ENCODE measurements at places on chromosomes 1 and 21.

GRCh38 chr1:156513185-156513584, 12.6 kb upstream of the MEF2D start:
- DNase-seq, result no peak

GRCh38 chr1:56808410-56808809, 10.8 kb downstream of the FYB2 start:
- no peak for DNase-seq

DNA sequence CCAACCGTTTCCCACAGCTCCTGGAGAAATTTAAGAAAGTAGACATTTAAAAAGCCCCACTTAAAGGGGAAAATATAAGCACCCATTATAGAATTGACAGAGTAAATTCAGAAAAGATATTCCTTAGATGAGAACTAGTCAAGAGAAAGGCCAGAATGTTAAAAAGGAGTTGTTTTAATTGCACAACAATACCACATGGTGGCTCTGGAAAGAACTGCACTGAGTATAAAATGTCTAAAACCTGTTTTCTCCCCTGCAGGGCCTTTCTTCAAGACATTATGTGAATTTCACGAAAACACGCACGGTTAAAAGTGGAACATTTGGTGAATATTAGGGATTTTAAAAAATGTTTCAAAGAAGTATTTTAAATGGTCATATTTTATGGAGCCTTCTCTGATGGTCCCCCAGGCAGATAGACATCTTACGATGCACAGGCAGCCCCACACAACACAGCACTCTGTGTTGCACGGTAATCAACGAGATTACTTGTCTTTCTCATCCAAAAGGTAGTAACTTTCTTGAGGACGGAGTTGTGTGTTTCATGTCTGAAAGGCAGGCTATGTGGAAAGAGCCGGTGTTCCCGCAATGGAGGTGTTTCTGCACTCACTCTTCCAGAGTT, 101.9 kb downstream of the PRRX1 start:
- DNase-seq, result no peak

DNA sequence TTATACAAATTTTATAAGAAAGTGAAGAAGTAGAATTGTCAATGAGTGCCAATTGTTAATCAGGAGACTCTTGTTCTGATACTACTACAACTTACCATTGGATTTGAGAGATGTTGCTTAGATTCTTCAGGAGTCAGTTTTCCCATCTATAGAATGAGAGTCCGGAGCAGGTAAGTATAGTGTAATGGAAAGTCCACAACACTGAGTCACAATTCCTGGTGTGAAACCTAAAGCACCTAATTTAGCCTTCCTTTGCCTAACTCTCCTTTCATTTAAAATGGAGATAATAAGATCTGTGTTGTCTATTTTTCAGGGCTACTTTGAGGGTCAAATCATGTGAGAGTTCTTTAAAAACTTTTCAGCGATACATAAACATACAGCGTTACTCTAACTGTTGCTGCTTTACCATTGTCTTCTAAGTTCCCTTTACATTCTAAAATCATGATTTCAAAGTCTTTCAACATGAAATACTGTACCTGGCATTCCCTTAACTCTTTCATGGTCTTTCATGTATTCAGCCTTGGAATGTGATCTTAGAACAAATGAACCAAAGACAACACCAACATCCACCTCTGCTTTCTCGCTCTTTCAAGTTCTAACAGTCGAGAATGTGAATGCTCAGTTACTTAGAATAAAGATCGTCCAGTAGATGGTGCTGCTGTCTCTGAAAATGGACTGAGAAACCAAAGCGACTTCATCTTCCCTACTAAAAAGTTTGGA, 90.9 kb downstream of the SLC30A10 start:
- peak; percentile 29 for DNase-seq

- no peak for DNase-seq
Measured at GRCh38 chr1:71944006-71944405, 338.3 kb downstream of the NEGR1 start.

- DNase-seq, result no peak
Measured at GRCh38 chr21:21750124-21750825, 752.1 kb downstream of the NCAM2 start.

GRCh38 chr1:11044849-11045427, 2.1 kb downstream of the MASP2 start:
- no peak for DNase-seq

- no peak for DNase-seq
Measured at GRCh38 chr1:3307359-3307758, 147.1 kb upstream of the ARHGEF16 start.

GRCh38 chr1:53688381-53689102, 50.4 kb downstream of the GLIS1 start:
- peak; percentile 5 for DNase-seq

- DNase-seq, result peak; percentile 97
Measured at GRCh38 chr1:39738622-39739366, at the start of gene PPIE. PPIE (plus strand) TSS chr1:39738882; CDS start chr1:39738901, 19 bp downstream.

GRCh38 chr1:24713176-24713575, 32.1 kb upstream of the CLIC4 start:
- DNase-seq, result no peak

DNA sequence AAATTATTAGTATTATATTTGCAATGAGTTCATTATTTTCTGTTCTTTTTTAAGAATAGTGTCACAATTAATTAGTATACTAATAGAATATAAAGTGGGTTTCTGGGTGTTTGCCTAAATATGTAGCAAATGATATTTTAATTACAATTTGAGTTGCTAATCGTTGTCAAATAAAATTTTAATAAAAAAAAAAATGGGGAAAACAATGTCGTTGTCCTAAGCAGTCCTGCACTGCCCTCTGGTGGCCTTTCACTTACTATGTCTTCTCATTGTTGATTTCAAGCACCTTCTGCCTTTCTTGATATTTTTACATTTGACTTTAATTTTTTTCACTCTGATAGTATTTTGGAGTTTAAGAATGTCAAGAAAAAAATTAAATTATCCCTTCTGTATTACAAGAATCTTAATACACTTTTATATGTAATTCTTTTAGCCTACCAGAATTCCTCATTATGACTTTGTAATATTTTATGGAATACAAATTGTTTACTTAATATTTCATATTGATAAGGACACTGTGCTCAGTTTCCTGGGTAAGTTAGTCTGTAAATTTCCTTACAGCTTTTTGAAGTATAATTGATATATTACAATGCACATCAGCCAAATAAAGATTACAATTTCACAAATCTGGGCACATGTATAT, 104.5 kb upstream of the FMN2 start:
- peak; percentile 28 for DNase-seq

GRCh38 chr1:16348414-16349182, 3.7 kb downstream of the FBXO42 start:
- no peak for DNase-seq

DNA sequence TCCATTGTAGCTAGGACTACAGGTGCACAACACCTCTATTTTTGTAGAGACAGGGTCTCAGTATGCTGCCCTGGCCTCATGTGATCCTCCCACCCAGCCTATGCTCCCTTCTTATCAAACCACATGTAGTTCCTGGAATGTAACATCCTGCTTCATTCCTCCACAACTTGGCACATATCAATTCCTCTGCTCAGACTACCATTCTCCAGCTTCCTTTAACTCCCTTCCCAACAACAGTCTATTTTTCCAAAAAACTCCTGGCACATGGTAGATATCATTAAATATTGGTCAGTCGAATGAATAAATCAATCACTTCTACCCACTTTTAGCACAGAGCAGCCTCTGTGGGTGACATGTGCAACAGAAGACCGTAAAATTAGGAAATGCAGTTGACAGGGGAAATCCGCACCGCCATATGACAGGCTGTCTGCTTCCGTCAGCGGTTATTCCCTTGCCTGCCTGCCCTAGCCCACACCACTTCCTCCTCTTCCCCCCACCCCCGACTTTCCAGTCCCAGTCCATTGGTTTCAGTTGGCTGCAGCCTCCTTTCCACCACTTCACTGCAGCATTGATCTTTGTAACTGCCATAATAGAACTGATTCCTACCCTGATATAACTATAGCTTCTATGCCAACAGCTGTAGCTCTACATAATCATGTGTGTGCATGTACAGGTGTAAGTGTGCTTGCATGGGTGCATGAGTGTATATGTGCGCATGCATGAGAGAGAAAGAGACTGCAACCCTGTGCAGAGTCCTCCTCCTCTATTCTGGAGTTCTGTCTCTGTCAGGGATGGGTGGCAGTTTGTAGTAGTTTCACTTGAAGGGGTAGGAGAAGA, 6.8 kb upstream of the AKR1A1 start:
- DNase-seq, result peak; percentile 83

DNA sequence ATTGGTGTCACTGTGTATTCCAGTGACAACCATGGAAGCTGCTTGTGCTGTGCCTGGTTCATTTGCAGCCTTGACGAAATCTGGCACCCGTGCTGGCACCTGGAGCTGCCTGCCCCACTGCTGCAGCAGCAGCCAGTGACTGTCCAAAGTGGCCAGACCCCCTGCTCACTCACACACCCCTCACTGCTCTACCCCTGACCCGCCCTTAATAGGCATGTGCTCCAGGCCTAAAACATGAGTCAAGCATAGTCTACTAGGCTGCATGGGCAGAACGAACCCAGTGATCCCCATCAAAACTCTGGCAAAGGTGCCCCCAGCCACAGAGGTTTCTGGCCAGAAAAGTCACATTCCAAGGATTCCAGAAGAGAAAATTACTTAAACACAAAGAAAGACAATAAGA, 7.7 kb downstream of the PRAMEF1 start:
- no peak for DNase-seq
